Upper lobe of left lung (tissue), 6 donors: ENCODE measurements at places on chromosomes 3 and 15.
A peak's percentile ranks its signal among the peaks of the same experiment; 100 is the strongest.

DNA sequence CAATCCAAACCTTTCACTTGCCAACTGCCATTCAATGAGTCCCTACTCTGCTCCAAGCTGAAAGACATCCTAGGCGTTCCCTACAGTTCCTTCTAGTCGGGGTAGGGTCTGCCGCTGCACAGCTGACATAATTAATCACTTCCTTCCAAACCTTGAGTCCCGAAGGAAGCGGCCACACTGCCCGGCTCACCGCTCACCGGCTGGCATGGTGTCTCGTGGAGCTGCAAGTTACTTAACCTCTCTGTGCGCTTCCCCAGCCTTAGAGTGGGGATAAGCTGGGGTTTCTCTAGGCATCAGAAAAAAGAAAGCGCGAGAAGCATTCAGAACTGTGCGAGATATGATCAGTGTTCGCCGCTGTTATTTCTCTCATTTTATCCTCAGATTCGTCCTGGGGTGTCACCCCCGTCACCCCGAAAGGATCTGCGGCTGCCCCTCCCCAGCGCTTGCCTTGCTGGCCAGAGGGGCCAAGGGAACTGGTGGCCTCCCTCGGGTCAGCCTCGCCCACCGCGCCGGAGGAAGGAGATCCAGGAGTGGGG, 748 bp downstream of the MRPS25 start:
- DNase-seq = no peak

DNA sequence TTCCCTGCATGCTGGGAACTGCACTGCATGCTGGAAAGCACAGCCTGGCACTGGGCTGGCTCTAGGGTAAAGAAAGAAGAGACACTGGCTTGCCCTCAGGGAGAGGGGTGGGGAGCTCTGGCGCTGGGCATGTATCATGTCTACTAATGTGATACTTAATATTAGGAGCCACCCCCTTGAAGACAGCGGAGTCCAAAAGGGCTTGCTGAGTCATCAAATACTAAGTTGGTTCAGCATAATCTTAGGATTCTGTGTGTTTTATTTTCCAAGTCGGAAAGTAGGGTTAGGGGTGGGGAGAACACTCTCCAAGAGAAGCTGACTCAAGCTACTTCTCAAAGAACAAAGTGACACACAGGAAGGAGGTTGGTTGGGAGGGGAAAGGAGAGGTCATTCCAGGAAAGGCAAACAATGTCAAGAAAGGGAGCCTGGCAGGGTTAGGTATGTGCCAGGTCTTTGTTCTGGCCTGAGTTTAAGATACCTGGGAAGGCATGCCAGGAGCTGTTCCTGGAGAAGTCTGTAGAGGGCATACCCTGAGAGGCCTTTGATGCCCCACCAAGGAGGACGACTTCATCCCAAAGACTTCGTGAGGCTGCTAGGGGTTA, 237.8 kb upstream of the NR2E3 start:
- DNase-seq = peak; percentile 67

DNA sequence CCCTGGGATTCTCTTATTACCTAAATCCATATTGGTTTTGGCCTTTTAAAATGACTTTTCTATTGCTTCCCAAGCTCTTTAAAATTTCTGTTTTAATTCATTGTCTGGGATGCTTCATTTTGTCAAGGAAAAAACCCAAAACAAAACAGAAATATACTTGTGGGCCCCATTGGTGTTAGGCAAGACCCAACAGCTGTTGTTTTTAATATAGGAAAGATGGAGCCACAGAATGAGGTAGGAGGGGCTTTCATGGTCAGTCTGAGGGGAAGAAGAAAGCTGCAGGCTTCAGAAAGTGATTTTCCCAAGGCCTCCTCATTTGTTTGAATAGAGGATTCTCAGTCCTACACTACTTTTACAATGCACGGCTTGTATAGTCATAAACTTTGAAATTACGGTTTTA, 180.5 kb downstream of the MCTP2 start:
- no peak for DNase-seq

GRCh38 chr15:43808960-43809678, 8.7 kb downstream of the HYPK start:
- DNase-seq = no peak

- DNase-seq = no peak
Measured at GRCh38 chr3:119346076-119346496, 51.9 kb downstream of the ARHGAP31 start.

- no peak for DNase-seq
Measured at GRCh38 chr15:28967066-28967465, 81.3 kb downstream of the APBA2 start.

- no peak for DNase-seq
Measured at GRCh38 chr3:141289228-141289772, 57.7 kb downstream of the PXYLP1 start.

GRCh38 chr3:143010024-143010423, 8.7 kb downstream of the U2SURP start:
- DNase-seq = no peak

DNA sequence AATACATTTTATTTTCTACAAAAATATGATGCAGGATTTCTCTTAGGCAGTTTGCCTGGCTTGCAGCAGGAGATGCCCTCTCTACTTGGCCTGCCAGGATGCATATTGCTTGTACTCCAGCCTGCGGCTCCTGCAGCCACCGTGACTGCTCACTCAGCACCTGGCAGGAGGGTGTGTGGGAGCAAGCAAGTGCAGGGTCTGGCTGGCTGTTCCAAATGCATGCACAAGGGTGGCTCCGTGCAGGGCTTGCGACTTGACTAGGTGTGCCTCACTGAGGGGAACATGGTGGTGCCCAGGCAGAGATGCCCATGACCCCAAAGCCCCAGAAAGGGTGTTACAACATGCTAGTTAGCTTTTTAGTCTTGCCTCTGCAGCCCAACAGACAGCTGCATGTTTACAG, 1240.2 kb upstream of the ALCAM start:
- DNase-seq = no peak

- DNase-seq = no peak
Measured at GRCh38 chr3:138349926-138350665, 1.7 kb downstream of the MRAS start.

- DNase-seq = no peak
Measured at GRCh38 chr3:149771652-149772271, 19.5 kb upstream of the COMMD2 start.

- no peak for DNase-seq
Measured at GRCh38 chr15:91857224-91857585, 3.7 kb downstream of the SLCO3A1 start.

DNA sequence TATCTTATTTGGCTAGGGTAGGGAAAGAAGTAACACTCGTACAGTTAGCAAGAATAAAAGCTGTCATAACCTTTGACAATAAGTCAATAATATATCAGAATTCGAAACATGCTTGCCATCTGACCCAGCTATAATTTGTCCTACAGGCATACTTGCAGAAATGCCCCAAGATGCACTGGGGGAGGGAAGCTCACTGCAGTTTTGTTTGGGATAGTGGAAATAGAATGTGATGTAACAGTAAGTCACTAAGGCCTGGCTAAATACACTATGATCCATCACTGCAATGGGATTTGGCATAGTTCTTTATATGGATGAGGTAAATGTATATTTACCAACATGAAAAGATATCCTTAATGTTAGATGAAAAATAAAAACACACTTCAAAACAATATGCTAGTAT, 25.5 kb upstream of the TMOD3 start:
- no peak for DNase-seq
